ENCODE measurements at places on chromosomes 13 and 19.

DNA sequence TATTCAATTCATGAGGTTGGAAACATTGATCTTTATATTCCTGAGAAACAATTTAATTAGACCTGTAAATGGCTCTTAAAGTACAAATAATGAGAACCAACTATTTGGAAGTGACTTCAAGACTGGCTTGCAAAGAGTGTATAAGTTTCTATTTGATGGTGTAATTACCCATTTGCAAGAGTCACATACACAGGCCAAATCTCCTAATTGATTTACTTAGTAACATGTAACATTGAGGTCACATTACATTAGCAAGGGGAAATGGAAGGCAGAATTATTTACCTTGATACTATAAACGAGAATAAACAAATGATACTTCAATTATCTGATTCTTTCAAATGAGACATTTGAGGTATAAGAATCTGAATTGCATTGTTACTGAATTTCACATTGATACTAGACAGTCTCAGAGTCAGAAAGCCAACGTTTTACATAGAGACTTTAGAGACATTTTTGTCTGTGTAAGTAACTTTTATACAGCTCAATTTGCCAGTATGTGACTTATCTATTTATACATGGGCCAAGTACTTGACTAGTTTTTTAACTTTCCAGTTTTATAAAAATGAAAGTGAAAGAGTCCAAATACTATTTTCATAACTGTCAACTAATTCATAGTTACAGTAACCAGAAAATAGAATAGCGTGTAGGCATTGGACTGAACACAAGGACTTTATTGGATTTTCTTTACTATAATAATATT is 95.6 kb upstream of the RFC3 start:
- no peak for DNase-seq

DNA sequence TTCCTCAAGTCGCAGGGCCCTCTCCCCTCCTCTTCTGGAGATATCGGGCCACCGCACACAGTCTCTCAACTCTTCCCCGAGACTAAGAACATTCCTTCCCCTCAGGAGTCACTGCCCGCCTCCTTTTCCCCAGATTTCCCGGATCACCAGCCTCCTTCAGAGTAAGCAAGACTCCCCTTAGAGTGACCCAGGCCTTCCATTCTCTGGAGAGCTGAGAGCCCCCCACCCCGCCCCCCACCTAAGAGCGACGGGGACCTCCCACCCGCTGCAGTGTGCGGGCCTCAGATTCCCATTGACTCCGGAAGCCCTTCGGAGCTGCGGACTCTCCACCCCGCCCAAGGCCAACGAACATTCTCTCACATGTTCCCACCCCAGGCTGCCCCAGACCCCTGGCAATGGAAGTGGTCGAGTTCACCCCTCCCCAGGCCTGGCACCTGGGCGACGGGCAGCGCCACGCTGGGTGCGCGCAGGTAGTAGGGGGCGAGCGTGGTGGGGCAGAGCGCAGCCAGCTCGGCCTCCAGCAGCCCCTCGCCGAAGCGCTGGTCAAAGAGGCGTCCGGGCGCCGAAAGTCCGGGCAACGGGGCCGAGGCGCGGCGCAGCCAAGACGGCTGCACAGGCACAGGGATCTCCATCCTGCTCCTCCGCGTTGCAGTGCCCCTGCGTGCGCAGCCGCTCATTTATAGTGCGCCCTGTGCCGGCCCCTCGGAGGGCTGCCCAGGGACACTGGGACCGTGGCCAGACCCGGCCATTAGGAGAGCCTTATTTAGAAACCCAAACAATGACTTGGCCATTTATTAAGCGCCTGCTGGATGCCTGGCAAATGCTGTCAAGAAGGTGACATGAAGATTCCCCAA is at the start of gene HSPB6:
TSS of gene HSPB6 (minus strand) at position 653 of the 854 bp plus-strand sequence. CDS start at position 632, 21 bp downstream.
- no peak for DNase-seq

- DNase-seq = no peak
These were observed 18.3 kb downstream of the UBAC2 start for GRCh38 chr13:99218969-99219368.

DNA sequence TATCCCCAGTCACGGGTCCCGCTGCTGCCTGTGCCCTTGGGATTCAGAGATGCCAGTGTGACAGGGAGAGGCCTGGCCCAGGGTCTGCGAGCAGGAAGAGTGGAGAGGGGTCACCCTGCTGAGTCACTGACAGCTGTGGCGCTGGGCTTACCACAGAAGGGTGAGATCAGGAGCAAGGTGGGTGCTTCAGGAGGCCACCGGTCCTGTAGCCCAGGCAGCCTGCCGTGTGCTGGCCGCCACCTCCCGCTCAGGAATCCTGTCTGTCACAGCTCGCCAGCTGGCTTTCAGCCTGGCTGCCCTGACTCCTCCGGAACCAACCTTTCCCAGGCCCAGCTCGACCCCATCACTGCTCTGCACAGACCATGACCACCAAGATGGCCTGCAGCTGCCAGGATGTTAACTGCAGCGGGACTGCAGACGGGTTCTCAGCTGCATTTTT is 25.3 kb downstream of the NAXD start:
- DNase-seq = no peak

DNA sequence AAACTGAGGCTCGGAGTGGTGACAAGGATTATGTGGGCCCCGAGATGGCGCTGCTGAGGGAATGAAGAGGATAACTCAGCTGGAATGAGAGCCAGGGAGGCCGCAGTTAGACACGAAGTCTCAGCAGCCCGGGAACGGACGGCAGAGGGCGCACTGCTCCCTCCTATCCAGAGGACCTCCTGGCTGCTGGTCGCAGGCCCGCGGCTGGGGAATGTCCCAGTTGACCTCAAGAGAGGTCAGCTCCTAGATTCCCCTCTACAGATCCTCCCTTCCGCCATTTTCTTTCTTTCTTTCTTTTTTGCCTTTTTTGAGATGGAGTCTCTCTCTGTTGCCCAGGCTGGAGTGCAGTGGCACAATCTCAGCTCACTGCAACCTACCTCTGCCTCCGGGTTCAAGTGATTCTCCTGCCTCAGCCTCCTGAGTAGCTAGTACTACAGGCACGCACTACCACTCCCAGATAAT is 24.1 kb upstream of the ASPDH start:
- DNase-seq = peak; percentile 73

GRCh38 chr19:16066611-16067104 is 9.6 kb upstream of the TPM4 start:
- DNase-seq = no peak

GRCh38 chr13:39515224-39515714 is 87.7 kb downstream of the LHFPL6 start:
- no peak for DNase-seq

GRCh38 chr13:51912511-51913225 is 50.9 kb downstream of the CCDC70 start:
- DNase-seq = no peak

- DNase-seq = no peak
These were observed 110.8 kb downstream of the TNFRSF19 start for GRCh38 chr13:23680845-23681669.

- DNase-seq = no peak
These were observed 12.7 kb downstream of the KLHL26 start for GRCh38 chr19:18649371-18650020.

- DNase-seq = no peak
These were observed 81.7 kb downstream of the RAP2A start for GRCh38 chr13:97515643-97516042.

- no peak for DNase-seq
These were observed 24.5 kb upstream of the TFDP1 start for GRCh38 chr13:113559901-113560644.

GRCh38 chr13:40401911-40402776 is 264.3 kb downstream of the FOXO1 start:
- no peak for DNase-seq

GRCh38 chr13:84896128-84896527 is 903.1 kb downstream of the SLITRK6 start:
- DNase-seq = peak; percentile 21

- no peak for DNase-seq
These were observed 31.2 kb downstream of the KEAP1 start for GRCh38 chr19:10471909-10472308.

GRCh38 chr19:5120833-5121232 is 151.9 kb downstream of the KDM4B start:
- DNase-seq = no peak

- no peak for DNase-seq
These were observed 33.9 kb upstream of the CEACAM21 start for GRCh38 chr19:41541990-41542584.

GRCh38 chr19:42360787-42361544 is 29.1 kb downstream of the CNFN start:
- no peak for DNase-seq

- DNase-seq = no peak
These were observed 33.8 kb upstream of the GARRE1 start for GRCh38 chr19:34220472-34221063.

GRCh38 chr19:48842789-48843162 is 6.5 kb upstream of the HSD17B14 start:
- no peak for DNase-seq

DNA sequence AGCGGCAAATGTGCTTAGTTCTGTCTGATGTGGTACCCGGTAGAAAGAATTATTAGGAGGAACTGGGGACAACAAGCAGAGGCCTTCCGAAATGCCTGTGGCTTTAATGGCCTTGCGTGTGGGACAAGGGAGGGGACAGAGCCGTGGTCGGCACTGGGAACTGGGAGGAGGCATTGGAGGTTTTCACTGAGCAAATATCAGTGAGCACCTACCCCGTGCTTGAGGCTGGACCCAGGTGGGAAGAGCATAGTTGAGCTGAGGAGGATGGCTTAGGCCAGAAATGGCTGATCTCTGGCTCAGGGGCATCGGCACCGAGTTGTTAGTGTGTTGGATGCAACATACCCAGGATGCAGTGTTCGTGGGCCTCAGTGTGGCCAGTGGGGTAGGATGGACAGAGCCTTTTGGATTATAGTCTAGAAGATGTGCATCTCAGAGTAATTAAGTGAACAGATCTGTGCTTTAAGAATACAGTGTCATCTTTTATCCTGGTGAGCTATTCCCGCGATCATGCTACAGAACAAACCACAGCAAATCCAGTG is 201.3 kb downstream of the TEX29 start:
- no peak for DNase-seq

DNA sequence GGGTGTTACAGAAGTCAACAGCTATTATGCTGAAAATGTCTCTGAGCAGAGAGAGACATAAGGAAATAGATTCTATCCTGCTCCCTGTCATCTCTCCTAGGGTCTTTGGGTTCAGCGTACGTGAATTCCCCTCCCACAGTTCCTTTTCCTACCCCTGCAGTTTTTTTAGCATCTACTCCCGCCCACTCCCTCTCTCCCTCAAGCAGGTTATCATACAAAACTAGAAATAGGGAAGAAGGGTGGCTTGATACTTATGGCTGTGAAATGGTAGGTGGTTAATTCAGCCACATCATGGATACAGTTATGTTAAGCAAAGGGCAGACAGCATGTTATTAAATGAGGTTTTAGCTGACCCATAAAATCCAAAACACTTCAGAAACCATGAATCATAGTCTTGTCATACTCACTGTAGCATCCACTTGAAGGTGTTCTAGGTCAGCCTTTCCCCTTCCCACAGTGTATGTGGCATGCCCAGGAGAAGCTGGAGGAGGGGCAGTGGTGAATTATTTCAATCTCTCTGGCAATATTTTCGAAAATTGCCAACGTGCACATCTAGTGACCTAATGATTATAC is 236.8 kb upstream of the SERP2 start:
- no peak for DNase-seq

GRCh38 chr19:38714354-38714778 is 29.9 kb downstream of the CAPN12 start:
- no peak for DNase-seq

- DNase-seq = no peak
These were observed 4.4 kb downstream of the TRPM4 start for GRCh38 chr19:49161987-49162386.

- DNase-seq = no peak
These were observed at the start of gene STAP2 for GRCh38 chr19:4338441-4339355. STAP2 (minus strand) TSS chr19:4338827; CDS start chr19:4338753, 74 bp downstream.

DNA sequence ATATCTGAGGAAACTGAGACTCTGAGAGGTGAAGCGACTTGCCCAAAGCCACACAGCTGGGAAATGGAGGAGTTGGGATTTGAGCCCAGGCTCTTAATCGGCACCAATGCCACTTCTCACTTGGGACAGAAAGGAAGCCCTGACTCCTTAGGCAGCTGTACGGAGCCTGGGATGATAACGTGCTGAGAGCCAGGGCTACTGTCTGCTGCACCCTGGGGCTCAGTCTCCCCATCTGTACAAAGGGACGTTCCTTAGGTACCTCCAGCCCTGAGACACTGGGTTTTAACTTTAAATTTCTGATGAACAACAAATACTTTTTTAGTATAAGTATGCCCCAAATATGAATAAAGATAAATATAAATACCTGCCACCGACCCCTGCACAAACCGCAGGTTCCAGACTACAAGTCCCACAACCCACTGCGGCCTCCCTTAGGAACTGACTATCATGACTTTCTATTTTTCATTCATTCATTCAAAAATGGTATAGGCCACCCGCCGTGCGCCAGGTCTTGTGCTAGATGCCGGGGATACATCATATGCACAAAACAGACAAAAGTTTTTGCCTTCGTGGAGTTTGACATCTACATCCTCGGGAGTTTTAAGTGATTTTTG is 776 bp upstream of the NCLN start:
- DNase-seq = no peak

- DNase-seq = no peak
These were observed 121.8 kb downstream of the KCTD12 start for GRCh38 chr13:76764429-76764828.

DNA sequence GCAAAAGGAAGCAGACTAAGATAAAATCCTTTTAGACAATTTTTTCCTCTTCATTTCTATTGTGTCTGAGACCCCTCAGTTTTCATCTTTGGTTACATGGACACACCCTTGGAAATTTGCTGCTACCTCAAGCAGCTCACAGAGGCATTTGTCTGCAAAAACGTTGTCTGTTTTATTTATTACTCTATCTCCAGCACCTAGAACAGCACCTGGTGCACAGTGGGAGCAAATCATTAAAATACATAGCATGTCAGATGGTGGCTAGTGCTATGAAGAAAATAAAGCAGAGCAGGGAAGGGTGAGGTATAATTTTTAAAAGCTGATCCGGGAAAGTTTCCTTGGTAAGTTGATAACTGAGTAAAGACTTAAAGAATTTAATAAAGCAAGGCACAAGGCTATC is 14.3 kb upstream of the FAM124A start:
- no peak for DNase-seq

- DNase-seq = no peak
These were observed 141.2 kb downstream of the FLT1 start for GRCh38 chr13:28353679-28354078.

DNA sequence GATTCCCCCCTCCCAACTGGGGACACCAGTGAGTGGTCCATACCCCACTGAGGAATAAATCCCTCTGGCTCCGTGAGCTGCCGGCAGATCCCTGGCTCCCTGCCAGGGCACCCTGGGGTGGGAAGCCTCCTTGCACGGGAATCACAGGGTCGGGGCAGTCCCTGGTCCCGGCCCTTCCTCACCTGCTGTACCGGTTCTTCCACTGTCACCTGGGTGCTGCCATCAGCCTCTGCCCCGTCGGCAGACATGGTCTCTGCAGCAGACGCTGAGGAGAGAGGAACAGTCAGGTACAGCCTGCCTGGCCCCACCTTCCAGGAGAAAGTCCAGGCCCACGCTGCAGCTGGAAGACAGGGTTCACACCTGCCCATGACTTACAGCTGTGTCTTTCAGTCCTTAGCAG is 6.3 kb downstream of the PLIN3 start:
- no peak for DNase-seq

GRCh38 chr19:2044709-2045500 is 6.1 kb downstream of the MKNK2 start:
- no peak for DNase-seq

GRCh38 chr13:79483086-79483706 is 2.2 kb downstream of the NDFIP2 start:
- DNase-seq = no peak
